ENCODE measurements at places on chromosomes 7 and 10.

- no peak for DNase-seq
Measured at GRCh38 chr7:19146699-19147098, 1.5 kb upstream of the FERD3L start.

GRCh38 chr7:155382802-155383171 is 75.1 kb upstream of the EN2 start:
- DNase-seq = no peak

GRCh38 chr7:129886167-129886817 is 66.5 kb downstream of the UBE2H start:
- no peak for DNase-seq

DNA sequence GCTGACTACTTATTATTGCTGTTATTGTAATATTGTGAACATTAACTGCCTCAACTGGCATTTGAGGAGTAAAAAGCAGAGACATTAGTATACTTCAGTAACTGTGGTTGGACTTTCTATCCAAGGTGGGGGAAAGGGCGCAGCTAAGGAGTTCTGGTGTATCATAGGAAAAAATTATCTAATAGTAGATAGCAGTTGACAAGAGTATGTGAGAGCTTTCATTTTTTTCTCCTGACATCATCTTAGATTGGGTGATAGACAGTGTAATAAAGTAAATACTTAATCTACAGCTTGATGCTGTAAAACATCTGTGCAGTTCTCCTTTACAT is 68.9 kb downstream of the PHTF2 start:
- DNase-seq = no peak

DNA sequence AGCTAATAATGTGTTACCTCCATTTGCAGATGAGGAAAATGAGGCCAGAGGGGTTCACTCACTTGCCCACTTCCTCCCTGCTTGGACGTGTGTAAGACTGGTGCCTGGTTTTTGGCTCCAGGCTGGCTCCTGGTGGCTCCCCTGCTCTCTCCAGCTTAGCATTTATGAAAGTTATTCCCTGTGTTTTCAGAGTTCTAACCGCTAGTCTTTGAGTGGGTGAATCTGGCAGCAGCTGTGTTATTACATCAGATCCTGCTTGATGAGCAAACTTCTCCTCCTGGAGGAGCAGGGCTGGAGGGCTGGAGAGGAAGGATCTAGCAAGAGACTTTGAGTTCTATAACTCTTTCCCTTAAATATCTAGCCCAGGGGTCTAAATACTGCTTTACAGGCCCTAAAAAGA is 80.9 kb upstream of the AGBL3 start:
- DNase-seq = no peak

GRCh38 chr7:106589198-106589879 is 71.6 kb downstream of the CCDC71L start:
- no peak for DNase-seq

DNA sequence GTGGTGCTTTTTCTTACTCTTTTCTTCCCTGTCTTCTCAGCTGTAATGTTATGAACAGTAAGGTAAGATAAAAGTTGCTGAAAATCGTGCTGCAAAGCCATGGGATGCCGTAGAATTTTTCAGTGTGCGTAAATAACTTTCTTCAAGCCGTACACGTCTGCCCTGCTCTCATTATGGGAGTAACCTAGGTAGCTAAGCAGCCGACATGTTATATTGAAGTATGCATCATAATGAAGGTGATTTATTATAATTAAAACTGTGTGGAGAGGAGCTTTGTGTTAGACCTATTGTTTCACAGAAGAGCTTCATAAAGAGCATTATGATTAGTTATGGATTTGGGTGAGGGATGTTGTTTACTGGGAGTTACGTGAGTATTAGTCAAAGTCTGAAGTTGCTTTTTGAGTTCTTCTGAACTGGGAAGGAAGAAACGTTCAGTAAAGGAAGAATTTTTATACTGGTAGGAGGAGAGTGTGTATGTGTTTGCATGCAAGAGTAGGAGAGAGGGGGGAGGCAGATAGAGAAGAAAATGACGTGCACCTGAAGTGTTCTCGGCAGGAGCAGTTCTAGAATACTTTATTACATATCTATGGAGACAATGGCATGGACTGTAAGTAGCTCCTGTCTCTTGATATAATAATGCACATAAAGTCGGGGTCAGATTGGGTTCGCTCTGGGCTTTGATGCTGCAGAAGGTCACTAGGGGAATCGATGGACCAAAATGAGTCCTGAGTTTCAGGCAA is 56.3 kb downstream of the POU6F2 start:
- no peak for DNase-seq

GRCh38 chr7:149321978-149322541 is 60.1 kb downstream of the ZNF783 start:
- no peak for DNase-seq

- no peak for DNase-seq
Measured at GRCh38 chr7:53983480-53983879, 558.7 kb upstream of the VSTM2A start.

GRCh38 chr10:103980288-103980906 is 13.5 kb downstream of the SLK start:
- DNase-seq = no peak

GRCh38 chr10:110141185-110141584 is 66.2 kb upstream of the MXI1 start:
- DNase-seq = no peak

DNA sequence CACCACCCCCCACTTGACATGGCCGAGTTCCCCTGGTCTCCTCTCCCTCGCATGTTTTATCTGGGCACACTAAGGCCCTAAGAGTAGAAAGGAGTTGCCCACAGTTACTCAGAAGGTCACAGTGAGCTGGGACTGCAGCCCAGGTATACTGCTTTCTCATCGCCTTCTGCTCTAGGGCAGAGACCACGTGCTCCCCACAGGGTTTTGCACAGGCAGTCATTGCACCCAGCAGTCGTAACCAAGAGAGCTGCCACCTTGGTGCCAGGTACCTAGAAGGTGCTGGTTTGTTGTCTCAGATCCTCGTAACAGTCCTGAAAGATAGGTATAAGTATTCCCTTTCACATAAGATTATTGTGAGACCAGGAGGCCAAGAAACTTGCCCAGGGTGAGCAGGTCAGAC is 1.8 kb downstream of the MINDY4 start:
- no peak for DNase-seq

- DNase-seq = no peak
Measured at GRCh38 chr7:95619921-95620320, 23.6 kb upstream of the PDK4 start.

DNA sequence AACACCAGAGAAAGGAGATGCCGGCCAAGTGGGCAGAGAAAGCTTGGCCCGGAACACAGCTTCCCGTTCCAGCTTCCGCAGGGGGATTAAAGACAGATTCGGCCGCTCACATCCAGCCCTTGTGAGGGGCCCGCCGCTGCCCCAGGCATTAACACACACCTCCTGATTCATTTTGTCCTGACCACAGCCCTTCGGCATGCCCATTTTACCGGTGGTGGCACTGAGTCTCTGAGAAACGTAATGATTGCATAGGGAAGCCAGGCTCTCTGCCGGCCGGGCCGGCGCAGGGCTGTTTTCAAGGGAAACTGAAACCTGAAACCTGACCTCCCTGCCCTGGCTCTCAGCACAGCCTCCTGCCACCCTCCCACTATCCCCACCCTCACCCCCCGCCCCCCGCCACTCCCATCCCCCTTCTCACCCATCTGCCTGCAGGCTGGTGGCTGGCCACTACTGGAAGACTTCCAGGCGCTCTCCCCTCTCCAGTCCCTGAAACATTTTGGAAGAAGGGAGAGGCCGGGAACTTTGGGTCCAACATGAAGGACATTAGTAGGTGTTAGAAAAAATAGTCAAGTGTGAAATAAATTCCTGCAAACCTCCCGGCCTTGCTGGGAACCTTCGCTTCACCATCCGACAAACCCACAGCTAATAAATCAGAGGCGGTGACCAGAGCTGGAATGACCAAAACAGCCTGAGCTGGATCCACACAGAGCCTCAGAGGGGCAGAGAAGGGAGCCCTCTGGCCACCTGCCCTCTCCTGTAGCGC is 83.5 kb upstream of the CUX1 start:
- no peak for DNase-seq

DNA sequence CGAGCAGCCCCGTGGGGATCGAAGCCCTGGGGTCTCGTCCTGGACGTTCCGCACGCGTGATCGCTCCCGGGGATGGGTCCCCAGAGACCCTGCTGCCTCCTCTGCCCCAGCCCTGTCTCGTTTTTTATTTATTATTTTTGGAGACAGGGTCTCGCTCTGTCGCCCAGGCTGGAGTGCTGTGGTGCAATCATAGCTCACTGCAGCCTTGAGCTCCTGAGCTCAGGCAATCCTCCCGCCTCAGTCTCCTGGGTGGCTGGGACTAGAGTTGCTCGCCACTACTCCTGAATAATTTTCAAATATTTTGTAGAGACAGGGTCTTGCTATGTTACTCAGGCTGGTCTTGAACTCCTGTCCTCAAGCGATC is 319 bp upstream of the STX1A start:
- no peak for DNase-seq

Data from GM18507 (cell line).